ENCODE measurements at places on chromosomes 7 and 10.

- DNase-seq: no peak
These were observed 30.0 kb upstream of the SYPL1 start for GRCh38 chr7:106142136-106142535.

- DNase-seq: no peak
These were observed 5.6 kb upstream of the MUC3A start for GRCh38 chr7:100943693-100944092.

GRCh38 chr7:12584930-12585329 is 14.4 kb downstream of the SCIN start:
- DNase-seq: no peak

GRCh38 chr7:140192620-140193019 is 15.8 kb upstream of the KDM7A start:
- no peak for DNase-seq

DNA sequence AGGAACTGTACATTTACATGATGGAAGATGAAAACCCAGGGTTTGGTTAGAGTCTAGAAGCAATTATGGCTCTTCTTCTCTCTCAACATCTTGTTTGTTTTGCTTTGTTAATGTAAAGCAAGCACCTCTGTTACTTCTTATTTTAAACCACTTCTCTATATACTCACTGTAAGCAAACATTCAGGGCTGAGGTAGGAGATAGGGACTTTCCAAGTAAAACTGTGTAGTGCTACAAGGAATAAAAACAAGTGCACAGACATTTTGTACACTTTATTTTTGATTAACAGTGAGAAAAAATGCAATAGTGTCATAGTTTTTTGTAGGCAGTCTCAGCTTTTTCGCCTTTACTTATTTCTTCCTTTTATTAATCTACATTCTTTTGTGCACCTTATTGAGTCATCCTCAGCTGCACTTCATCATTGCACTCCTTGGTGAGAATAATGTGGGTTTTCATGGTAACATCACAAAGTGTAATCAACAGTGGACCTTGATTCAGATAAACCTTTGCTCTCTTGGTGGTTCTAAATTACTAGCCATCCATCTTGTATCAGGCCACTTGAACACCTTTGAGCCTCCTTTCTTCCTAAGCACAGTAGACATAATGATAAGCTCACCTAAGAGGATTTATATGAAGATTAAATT is 52.9 kb downstream of the ELMO1 start:
- no peak for DNase-seq

GRCh38 chr10:46528675-46529615 is 27.5 kb downstream of the GPRIN2 start:
- no peak for DNase-seq

GRCh38 chr7:140983802-140984201 is 30.9 kb downstream of the MRPS33 start:
- peak; percentile 39 for DNase-seq

DNA sequence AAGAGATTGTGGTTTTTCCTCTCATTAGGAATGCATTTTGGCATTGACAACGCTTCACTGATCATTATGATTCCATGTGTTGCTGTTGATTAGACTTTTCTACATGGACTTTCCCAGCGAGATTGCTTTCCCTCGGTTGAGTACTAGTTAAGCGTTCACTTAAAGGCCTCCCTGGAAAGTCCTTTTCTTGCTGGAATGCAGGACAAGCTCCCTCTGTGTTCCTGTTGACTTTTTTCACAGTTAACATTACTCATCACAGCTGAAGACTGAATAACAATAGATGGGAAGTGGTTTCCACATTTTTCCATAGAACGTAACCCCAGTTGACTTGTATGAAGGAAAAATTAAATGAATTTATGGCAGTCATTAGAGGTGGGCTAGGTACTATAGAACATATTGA is 2.6 kb upstream of the CAV1 start:
- DNase-seq: peak; percentile 90

DNA sequence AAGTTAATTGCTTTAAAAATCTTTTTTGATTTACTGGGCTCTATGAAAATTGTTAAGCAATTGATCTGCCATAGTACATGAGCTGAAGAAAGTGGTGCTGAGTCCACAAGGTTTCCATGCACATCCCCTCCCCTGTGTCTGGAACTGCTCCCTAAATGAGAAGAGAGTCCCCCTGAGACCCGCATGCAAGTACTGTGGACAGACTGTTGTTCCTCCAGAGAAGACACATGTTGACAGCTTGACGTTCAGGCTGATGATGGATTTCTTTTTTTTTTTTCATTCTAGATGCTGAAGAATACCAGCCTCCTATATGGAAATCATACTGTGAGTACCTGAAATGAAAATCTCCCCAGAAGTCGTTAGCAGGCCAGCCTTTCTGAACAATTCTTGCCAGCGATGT is 159.8 kb downstream of the CHN2 start:
- DNase-seq: no peak

DNA sequence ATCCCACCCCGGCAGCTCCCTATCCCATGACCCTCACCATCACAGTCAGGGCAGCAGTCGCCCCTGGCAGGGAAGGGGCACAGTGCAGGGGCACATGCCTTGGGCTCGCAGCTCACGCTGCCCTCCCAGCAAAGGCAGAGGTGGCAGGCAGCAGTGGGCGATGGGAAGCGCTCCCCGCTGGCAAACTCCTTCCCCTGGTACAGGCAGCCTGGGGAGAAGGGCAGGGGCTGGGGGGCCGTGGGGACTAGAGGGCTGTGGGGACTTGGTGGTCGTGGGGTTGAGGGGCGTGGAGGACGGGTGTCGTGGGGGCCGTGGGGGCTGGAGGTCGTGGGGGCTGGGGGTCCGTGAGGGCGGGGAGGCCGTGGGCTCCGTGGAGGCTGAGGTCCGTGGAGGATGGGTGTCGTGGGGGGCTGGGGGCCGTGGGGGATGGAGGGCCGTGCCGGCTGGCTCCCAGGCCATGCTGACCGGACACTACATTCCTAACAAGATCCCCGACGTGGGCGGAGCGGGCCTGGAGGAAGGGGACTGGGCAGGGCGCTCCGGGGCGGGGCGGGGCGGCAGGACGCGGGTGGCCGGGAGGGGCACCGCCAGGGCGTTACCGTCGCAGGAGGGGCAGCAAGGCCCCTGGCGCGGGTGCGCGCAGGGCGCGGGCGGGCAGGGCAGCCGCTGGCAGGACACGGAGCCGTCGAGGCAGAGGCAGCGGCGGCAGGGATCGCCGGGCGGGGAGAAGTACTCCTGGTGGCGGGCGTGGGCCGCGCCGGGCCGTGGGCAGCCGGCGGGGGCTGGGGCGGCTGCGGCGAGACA is 20.0 kb downstream of the KCP start:
- DNase-seq: no peak

DNA sequence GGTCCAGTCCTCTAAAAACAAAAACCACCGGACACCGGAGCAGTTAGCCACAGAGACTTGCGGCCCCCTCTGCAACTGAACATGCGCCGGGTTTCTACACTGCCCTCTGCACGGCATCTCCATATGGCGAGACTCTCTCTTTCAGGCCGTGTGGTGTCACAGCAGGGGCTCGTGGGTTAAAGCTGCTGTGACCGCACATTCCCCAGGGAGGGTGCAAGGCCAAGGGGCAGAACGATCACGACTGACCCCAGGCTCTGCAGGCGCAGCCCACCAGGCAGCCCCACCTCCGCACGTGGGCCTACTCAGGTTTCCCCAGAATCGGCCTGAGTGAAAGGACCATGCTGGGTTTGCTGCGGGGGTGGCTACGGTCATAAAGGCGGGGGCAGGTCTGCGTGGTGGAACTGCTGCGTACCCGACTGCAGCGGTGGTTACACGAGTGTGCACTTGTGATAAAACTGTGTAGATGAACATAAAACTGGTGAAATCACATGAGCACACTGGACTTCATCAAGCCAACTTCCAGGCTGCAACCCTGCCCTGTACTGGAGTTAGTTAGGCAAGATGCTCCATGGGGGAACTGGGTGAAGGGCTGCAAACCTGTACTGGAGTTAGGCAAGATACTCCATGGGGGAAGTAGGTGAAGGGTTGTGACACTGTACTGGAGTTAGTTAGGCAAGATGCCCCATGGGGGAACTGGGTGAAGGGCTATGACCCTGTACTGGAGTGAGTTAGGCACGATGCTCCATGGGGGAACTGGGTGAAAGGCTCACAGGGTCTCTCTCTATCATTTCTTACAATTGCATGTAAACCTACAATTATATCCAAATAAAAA is 81.4 kb upstream of the PPP2R2D start:
- no peak for DNase-seq

- DNase-seq: no peak
These were observed 428.2 kb downstream of the THSD7A start for GRCh38 chr7:11403781-11404180.

GRCh38 chr7:1537535-1538412 is 7.3 kb downstream of the MAFK start:
- DNase-seq: peak; percentile 94

DNA sequence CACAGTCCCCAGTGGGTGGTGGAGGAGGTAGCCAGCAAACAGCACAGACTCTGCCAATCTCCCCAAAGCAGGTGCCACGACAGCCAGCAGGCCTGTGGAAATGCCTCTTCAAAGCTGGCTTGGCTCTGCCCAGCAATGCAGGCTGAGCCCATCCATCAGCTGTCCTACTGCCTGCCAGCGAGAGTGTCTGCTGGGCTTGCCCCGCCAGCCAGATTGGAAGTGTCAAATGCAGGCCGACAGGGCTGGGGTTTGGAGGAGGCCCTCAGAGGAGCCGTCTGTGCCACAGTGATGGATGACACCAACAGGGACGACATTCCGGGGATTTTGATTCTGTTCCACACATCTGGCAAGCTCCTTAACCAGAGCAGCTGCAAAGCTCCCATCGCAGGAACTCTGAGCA is 16.7 kb downstream of the HABP2 start:
- no peak for DNase-seq

- no peak for DNase-seq
These were observed 126.6 kb upstream of the GNAI1 start for GRCh38 chr7:80008039-80008438.

- no peak for DNase-seq
These were observed 1.3 kb downstream of the EXOC6 start for GRCh38 chr10:92849576-92850090.

GRCh38 chr10:119211176-119211575 is 3.8 kb downstream of the GRK5 start:
- peak; percentile 46 for DNase-seq

GRCh38 chr10:132309879-132310591 is 2.3 kb upstream of the STK32C start:
- no peak for DNase-seq

DNA sequence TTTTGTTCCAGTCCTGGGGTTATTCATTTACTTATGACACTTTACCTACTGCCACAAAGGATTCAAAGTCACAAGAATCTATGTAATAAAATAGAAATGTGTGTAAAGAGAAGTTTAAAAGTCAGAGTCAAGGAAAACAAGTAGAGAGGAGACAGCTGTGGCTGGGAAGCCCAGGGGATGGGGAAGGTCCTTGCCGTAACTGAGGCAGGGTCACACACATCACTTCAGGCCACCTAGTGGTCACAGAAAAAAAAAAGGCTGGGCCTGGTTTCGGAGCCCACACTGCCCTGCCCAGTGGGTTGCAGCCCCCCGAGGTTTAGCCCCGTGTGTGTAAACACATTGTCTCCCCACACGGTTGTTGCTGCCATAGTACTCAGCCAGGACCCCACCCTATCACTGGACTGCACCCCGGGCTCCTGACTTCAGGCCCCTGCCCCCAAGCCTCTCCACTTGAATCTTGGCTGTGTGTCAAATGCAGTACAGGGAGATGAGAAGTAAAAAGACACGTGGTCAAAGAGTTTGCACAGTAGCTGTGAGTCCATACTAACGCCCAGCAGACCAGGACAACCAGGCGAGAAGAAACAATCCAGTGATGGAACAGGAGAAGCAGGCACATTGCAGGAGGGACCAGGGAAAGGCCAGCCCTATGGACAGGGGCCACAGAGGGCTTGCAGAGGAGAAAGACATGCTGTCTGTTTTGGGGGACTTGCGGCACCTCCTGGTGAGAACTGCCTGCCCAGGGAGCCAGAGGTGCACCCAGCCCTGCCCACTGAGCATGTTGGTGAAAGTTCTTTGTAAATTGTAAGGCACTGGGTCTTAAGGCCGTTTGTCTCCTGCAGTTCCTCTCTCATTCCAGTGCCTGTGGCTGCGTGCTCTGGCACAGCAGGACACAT is 91.4 kb upstream of the MACROH2A2 start:
- no peak for DNase-seq

- DNase-seq: no peak
These were observed 209.6 kb upstream of the SH2B2 start for GRCh38 chr7:102077081-102077480.

- no peak for DNase-seq
These were observed 73.4 kb upstream of the ZNF722 start for GRCh38 chr7:63925262-63925625.

Measured in fibroblast of mammary gland (primary cell).